ENCODE measurements at places on chromosomes 7 and 10.

DNA sequence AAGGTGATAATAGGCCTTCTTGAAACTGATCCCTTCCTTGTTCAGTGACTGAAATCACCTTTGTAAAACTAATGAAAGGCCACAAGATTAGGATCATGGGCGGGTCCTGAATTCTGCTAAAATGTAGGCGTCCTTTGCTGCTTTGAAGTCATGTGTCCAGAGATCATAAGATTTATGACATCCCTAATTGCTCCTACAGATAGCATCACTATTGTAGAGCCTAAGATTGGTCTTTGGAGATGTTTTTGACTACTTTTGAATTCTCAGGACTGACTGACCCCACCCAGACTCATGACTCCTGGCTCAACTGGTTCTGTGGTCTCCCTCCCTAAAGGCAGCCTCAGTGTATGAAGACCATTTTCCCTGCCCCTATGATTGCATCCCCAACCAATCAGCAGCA is 322.6 kb upstream of the SEMA3D start:
- no peaks in the 10 kb centered on the region for H3K27me3 ChIP-seq
- H3K4me1 ChIP-seq = peaks cover 25% of the 10 kb centered on the region
- H3K36me3 ChIP-seq = no peaks in the 10 kb centered on the region
- DNase-seq = peak; percentile 3
- H3K4me3 ChIP-seq = peak overlapping the region; percentile 50
- peak overlapping the region; percentile 59 for H3K27ac ChIP-seq

DNA sequence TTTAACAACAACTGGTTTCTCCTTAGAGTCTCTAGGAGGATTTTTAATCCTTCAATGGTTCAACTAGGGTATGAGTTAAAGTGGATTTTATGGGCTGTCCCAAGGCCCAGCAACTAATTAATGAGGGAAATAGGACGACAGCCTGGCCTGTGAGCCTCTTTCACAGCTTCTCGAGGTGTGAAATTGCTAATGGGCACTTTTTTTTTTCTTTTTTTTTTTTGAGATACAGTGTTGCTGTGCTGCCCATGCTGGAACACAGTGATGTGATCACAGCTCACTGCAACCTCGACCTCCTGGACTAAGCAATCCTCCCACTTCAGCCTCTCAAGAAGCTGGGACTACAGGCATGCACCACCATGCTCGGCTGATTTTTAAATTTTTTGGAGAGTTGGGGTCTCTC is 87.0 kb downstream of the MARCHF5 start:
- H3K4me3 ChIP-seq = no peak overlapping the region
- no peak overlapping the region for H3K27ac ChIP-seq
- no peaks in the 10 kb centered on the region for H3K4me1 ChIP-seq
- no peak for DNase-seq

DNA sequence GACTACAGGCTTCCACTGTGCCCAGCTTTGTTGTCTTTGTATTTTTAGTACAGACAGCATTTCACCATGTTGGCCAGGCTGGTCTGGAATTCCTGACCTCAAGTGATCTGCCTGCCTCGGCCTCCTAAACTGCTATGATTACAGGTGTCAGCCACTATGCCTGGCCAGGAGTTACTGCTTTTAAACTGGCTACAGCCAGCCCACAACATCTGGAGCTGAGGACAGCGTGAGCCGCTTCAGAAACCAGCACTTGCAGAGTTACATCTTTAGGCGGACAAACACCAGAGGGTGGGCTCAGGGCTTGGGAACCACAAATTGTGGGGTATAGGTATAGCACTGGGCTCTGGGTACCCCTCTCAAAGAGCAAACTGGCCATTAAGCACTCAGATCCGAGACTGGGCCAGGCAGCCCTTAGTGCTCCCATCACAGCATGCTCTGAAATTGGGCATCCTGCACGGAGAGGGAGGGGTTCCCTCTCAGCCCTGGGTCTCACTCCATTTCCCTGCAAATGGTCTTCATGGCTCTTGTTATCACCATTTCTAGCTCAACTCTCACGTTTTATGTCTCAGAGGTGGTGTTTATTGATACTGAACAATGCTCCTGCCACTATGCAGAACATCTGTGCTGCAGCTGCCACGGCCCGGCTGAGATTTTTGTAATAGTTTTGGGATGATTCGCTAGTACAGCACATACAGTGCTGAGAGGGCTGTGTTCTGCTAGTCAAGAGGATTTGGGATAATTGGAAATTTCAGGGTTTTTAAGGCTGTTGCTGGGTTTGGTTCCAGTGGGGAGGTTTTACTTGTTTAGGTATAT is 146.4 kb upstream of the LYZL2 start:
- peaks cover 17% of the 10 kb centered on the region for H3K4me1 ChIP-seq
- no peak overlapping the region for H3K27ac ChIP-seq
- no peak overlapping the region for H3K4me3 ChIP-seq
- H3K36me3 ChIP-seq = peaks cover 7% of the 10 kb centered on the region
- DNase-seq = peak; percentile 70
- no peaks in the 10 kb centered on the region for H3K27me3 ChIP-seq

DNA sequence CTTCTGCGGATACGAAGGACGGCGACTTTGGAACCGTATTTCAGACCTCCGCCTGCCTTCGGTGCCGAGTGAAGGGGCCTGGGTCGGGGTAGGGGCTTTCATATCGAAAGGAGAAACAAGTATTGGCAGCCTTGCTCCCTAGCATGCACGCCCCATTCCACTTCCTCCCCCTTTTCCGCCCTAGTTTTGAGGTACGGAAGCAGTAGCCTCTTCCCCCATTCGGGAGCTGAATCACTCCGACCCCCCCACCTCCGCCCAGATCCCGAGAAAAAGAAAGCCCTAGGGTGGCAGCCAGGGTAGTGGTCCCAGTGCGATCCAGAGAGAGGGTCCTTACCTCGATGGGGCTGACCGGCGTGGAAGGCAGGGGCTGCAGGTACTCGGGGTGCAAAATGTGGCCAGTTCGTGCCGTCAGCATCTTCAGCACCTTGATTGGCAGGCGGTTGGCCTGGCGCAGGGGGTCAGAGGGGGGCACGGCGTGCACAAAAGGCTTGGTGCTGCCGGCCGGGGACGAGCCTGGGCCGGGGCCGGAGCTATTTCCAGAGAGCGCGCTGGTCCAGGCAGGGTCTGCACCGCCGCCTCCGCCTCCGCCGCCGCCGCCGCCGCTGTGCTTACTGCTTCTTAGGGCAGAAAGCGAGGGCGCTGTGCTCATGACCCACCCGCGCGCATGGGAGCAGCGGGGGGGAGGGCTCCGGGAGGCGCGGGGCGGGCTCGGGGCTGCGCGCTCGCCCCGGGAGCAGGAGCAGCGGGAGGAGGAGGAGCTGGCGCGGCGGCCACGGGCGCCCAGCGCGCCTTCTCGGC is 594 bp downstream of the ZNF503 start:
- DNase-seq = peak; percentile 43
- H3K36me3 ChIP-seq = peaks cover 5% of the 10 kb centered on the region
- peak overlapping the region; percentile 81 for H3K27ac ChIP-seq
- peaks cover 4% of the 10 kb centered on the region for H3K27me3 ChIP-seq
- peak overlapping the region; percentile 98 for H3K4me3 ChIP-seq

- no peak overlapping the region for H3K27ac ChIP-seq
- peaks cover 3% of the 10 kb centered on the region for H3K27me3 ChIP-seq
- no peak for DNase-seq
- H3K4me1 ChIP-seq = peaks cover 47% of the 10 kb centered on the region
- peaks cover 5% of the 10 kb centered on the region for H3K36me3 ChIP-seq
These were observed 3.7 kb upstream of the CAV1 start for GRCh38 chr7:116521046-116521664.

- no peak for DNase-seq
- peak overlapping the region; percentile 81 for H3K4me3 ChIP-seq
- H3K27ac ChIP-seq = peak overlapping the region; percentile 64
- peaks cover 59% of the 10 kb centered on the region for H3K4me1 ChIP-seq
These were observed 16.7 kb upstream of the SUN1 start for GRCh38 chr7:815284-816216.

DNA sequence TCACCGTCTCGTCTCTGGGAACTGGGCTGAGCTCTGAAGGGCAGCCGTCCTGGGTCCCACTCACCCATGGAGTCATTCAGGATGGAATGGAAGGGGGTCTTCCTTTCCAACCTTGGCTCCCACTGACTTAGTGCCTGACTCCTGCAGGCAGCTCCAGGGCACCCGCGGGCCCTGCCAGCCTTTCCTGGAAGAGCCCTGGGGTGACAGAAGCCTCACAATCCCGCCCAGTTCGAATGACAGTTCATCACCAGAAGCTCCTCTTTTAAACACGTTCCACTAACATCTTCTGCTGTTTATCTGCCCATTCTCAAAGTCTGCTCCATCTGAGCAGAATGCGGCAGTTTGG is 110.6 kb downstream of the TNS3 start:
- no peak overlapping the region for H3K27ac ChIP-seq
- H3K27me3 ChIP-seq = peaks cover 3% of the 10 kb centered on the region
- H3K36me3 ChIP-seq = 0 out of 2 replicates have a peak, but pooled peaks cover under 1% of the 10 kb centered on the region
- no peak overlapping the region for H3K4me3 ChIP-seq
- H3K4me1 ChIP-seq = no peaks in the 10 kb centered on the region

DNA sequence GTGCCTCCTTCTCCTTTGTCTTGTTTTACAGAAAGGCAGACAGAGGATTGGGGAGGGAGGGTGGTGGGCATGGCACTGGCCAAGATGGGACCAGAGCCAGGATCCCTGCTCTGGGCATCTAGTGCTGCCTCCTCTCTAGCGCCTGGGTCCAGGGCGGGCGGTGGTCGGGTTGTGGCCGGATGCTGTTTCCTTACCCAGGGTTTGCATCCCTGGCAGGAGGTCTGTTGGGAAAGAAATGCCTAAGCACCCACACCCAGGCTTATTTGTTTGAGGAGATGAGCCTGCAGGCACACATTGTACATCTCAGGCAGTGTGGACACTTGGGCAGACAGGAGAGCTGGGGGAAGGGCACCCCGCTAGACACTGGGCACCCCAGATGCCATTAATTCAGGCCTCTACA is 102.3 kb upstream of the PCBD1 start:
- no peak for DNase-seq
- peaks cover 55% of the 10 kb centered on the region for H3K27me3 ChIP-seq
- H3K4me3 ChIP-seq = no peak overlapping the region
- no peaks in the 10 kb centered on the region for H3K4me1 ChIP-seq
- H3K27ac ChIP-seq = no peak overlapping the region
- H3K36me3 ChIP-seq = no peaks in the 10 kb centered on the region

- no peaks in the 10 kb centered on the region for H3K4me1 ChIP-seq
- H3K36me3 ChIP-seq = no peaks in the 10 kb centered on the region
- no peak overlapping the region for H3K4me3 ChIP-seq
- no peak overlapping the region for H3K27ac ChIP-seq
These were observed 30.2 kb downstream of the ALOX5 start for GRCh38 chr10:45404087-45404769.

DNA sequence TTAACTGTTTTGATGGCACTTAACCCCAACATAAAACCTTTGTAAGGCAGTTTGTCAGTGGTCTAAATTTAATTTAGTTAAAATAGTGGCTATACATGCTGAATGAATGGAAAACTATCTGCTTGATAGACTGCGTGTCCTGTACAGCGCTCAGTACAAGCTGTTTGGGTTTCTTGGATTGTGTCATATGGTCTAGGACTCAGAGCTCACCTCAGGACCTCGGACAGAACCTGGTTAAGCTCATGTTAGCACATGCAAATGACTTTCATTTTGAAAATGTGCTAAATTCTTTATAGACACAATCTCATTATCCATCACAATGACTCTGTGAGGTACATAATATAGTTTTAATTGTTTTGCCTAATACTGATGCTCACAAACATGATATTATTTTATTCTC is 55.7 kb upstream of the RELN start:
- no peak for DNase-seq
- no peaks in the 10 kb centered on the region for H3K4me1 ChIP-seq
- no peaks in the 10 kb centered on the region for H3K27me3 ChIP-seq
- H3K4me3 ChIP-seq = no peak overlapping the region

GRCh38 chr10:22305721-22306120 is 10.5 kb upstream of the COMMD3 start:
- H3K27me3 ChIP-seq = peaks cover 3% of the 10 kb centered on the region
- DNase-seq = no peak
- H3K36me3 ChIP-seq = no peaks in the 10 kb centered on the region
- H3K27ac ChIP-seq = no peak overlapping the region
- H3K4me1 ChIP-seq = peaks cover 4% of the 10 kb centered on the region

- H3K4me3 ChIP-seq = no peak overlapping the region
- H3K4me1 ChIP-seq = peaks cover 31% of the 10 kb centered on the region
- DNase-seq = no peak
- H3K27ac ChIP-seq = no peak overlapping the region
- no peaks in the 10 kb centered on the region for H3K27me3 ChIP-seq
- H3K36me3 ChIP-seq = peaks cover 10% of the 10 kb centered on the region
These were observed 11.9 kb downstream of the RAB11FIP2 start for GRCh38 chr10:118034791-118035261.

- H3K36me3 ChIP-seq = peaks cover 10% of the 10 kb centered on the region
- no peak for DNase-seq
- H3K4me1 ChIP-seq = no peaks in the 10 kb centered on the region
- H3K27ac ChIP-seq = no peak overlapping the region
These were observed 297.7 kb downstream of the PTPRN2 start for GRCh38 chr7:158289761-158290523.

- peaks cover 82% of the 10 kb centered on the region for H3K27me3 ChIP-seq
- H3K4me3 ChIP-seq = peak overlapping the region; percentile 96
- peak overlapping the region; percentile 99 for H3K27ac ChIP-seq
- DNase-seq = peak; percentile 58
- peaks cover 73% of the 10 kb centered on the region for H3K36me3 ChIP-seq
These were observed 3.4 kb downstream of the KLF6 start for GRCh38 chr10:3781468-3782145.

DNA sequence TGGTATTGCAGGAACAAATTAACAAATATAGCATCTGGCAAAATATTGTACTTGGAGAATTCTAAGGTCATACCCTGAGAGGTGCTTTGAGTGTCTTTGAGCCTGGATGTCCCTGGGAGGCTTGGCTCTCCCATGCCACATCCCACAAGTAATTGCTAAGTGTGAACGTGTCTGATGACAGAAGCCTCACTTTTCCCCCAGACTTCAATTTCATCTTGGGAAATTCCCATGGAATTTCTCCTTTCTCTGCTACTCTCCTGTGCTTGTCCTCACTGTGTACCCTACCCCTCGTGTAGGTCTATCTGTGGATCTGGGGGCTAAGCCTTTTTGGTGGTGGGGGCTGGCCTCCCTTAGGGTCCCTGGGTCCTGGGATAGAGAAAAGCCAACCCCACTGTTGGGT is 293.3 kb downstream of the TCF7L2 start:
- no peak overlapping the region for H3K27ac ChIP-seq
- H3K4me3 ChIP-seq = no peak overlapping the region
- DNase-seq = no peak
- no peaks in the 10 kb centered on the region for H3K36me3 ChIP-seq
- H3K27me3 ChIP-seq = peaks cover 44% of the 10 kb centered on the region

- no peaks in the 10 kb centered on the region for H3K4me1 ChIP-seq
- H3K27me3 ChIP-seq = peaks cover 1% of the 10 kb centered on the region
- no peaks in the 10 kb centered on the region for H3K36me3 ChIP-seq
- H3K27ac ChIP-seq = no peak overlapping the region
- no peak overlapping the region for H3K4me3 ChIP-seq
These were observed 173.0 kb upstream of the NEBL start for GRCh38 chr10:21069929-21070700.

Measured in HFFc6 (cell line).